Subcutaneous preadipocyte (primary cell): ENCODE measurements at places on chromosomes 12 and 14. TPM values are rescaled to one million over a fixed set of nuclear protein-coding genes. Genes with fewer than 3 reads are reported as not detected.

Gene DIO3
- total RNA-seq, result not detected in 2 replicates

Gene PLA2G1B
- total RNA-seq, result not detected in 2 replicates

Gene C12orf60
- total RNA-seq, result 1.2 and 2.2 TPM in 2 replicates

Gene REC8
- total RNA-seq, result 1.8 TPM in 2 replicates

Gene PTPRQ
- 2.2 and 4.9 TPM in 2 replicates for total RNA-seq

Gene PMEL
- total RNA-seq, result 0.78 and 1.5 TPM in 2 replicates
